Stimulated activated CD4-positive, alpha-beta T cell treated with anti-CD3 and anti-CD28 coated beads, Interleukin-4, amount 100 ng/mL, for 24 hours (primary cell): ENCODE measurements at places on chromosomes 2 and 18.

DNA sequence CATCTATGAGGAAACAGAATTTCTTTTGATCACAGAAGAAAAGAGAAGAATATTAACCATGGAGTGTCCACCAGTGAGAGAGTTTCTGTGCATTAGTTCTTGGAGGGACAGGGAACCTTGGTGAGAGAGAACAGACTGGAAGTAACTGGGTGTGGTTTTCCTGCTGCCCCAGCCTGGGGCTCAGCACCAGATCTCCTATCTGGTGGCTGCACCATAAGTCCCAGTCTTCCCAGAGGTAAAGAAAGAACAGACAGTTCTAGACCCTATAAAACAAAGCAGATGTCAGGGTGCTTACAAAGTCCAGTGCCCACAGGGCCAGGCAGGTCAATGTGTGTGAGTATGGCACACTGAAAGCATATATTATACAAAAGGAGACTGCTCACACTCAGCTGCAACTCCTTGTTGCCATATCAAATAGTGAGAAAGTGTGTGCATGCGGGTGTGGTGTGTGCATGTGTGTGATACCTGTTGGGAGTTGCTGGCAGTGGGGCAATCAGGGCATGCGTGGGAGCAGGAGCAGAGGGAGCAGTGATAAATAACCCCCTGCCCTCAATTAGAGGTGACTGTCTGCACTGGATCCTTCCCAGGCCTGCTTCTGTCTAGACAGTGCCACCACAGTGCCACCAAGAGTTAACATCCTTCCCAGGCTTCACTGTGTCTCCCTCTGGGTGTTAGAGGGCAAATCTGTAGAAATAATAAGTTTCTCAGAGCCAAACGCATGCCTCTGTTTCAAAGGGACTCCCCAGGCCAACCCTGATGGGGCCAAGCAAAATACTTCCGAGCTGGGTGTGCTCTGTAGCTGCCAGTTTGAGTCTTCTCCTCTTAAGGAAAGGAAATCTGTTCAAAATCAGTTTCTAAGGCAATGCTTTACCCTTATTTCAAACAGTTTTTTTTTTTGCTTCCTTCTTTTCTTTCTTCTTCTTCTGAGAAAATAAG, 45.7 kb downstream of the RDH14 start:
- no peak for DNase-seq

- no peak for DNase-seq
These were observed 64.7 kb downstream of the DTNB start for GRCh38 chr2:25608718-25609117.

GRCh38 chr2:42249887-42250286, 80.7 kb downstream of the EML4 start:
- DNase-seq, result no peak

DNA sequence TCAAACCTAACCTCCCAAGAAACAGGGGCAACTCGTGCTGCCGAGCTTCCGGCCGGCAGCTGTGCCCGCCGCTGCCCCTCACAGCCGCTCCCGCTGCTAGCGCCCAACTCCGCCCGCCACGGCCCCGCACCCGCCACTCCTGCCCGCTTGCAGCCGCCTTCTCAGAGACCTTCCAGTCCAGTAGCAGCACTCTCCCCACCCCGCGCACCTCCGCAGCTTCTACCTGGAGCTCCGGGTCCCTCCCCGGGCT, 722 bp upstream of the C2orf15 start:
- no peak for DNase-seq

DNA sequence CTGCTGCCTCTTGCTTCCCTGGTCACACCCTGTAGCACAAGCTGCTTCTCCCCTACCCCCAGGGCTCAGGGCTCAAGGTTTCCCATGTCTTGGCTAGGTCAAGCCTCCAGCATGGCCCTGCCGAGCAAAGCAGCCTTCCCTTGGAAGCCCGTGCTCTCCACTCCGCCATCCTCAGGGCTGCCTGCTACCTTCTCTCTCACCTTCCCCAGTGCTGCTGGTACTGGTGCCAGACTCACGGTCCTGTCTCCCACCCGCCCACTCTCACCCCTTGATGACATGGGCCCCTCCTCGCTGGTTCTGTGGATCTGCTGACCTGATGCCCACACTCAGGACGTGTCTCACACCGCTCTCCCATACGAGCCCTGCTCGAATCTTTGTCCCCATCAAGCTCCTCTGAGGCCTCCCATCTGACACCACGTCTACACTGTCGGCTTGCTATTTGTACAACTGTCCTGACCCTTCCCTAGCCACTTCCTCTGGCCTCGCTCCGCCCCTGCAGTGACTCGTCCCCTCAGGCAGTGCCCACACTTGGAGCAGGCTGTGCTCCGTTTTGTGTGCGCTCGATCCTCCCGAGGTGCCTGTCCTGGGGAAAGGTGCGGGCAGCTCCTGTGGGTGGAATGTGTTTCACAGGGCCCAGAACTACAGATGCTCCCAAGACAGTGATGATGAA, 49.9 kb downstream of the ZAP70 start:
- no peak for DNase-seq

GRCh38 chr2:121826036-121826435, 70.6 kb downstream of the TSN start:
- no peak for DNase-seq

GRCh38 chr18:55479656-55480420, 108.2 kb downstream of the TCF4 start:
- DNase-seq, result no peak

GRCh38 chr2:191065785-191066184, 51.8 kb upstream of the STAT1 start:
- DNase-seq, result no peak

DNA sequence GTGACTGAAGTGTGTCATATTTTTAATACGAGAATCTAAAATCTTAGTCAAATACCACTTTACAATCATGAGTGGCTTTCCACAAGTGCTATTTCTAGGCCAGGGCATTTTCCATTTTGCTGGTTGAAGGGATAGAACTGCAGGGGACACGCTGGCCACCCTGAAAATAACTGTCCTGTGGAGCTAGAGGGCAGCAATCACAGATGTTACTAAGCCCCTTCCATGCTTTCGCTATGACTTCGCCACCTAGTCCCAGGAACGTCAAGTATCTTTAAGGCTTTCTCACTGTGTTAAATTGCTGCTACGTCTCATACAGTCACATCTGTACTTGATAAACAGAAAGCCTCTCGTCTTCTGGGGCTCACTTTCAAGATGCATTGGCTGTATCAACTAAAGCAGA, 171.8 kb downstream of the CDH2 start:
- DNase-seq, result no peak

- no peak for DNase-seq
These were observed 53.4 kb downstream of the ZNF638 start for GRCh38 chr2:71385012-71385411.

- DNase-seq, result no peak
These were observed 905.1 kb upstream of the FSHR start for GRCh38 chr2:50059462-50059861.

DNA sequence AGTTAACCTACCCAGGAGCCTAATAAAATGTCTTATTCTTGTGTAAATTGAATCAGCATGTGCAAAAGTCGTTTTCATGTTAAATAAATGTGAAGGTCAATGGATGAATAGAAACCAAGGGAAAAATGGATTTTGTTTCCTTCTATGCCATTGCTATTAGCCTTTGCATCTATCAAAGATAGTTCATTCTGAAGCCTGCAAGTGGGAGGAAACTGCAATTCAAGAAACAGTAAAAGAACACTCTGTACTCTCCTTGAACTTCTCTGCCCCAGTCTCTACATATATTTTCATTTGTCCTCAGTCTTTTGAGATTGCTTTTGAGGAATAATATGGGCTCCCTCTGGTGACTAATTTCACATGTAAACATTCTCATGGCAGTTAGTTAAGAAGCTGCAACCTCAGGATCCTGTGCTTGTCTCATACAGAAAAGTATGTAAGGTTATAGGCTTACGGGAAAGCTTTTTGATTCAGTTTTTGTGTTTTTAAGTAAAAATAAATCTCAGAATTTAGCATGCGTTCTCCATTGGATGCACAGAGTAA, 1590.0 kb upstream of the LRRTM1 start:
- DNase-seq, result no peak
